Occipital lobe (tissue), 3 donors: ENCODE measurements at places on chromosomes 16 and 17. TPM values are rescaled to one million over a fixed set of nuclear protein-coding genes. Genes with fewer than 3 reads are reported as not detected.

The KIF18B gene
- total RNA-seq = 0.16 TPM

DNA sequence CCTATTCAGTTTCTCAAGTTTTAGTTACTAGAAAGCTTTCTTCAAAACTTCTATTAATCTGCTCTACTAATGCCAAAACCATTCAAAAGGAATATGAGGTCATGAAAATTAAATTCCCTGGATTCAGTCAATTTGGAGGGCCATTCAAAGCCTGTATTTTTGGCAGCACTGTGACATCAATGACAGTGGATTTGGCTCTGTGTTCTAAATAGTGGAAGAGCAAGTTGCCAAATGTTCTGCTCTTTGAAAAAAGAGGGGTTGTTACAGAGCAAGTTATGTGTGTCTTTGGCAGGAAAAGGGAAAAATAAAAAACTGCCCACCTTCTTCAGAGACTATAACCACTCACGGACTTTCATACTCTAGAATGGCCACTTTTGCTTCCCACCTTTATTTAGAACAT lies 3.2 kb upstream of the C16orf46 start:
- no peak for DNase-seq

The GEMIN4 gene
- total RNA-seq = 10.1 TPM

The SLC47A1 gene
- total RNA-seq = 3.1 TPM

DNA sequence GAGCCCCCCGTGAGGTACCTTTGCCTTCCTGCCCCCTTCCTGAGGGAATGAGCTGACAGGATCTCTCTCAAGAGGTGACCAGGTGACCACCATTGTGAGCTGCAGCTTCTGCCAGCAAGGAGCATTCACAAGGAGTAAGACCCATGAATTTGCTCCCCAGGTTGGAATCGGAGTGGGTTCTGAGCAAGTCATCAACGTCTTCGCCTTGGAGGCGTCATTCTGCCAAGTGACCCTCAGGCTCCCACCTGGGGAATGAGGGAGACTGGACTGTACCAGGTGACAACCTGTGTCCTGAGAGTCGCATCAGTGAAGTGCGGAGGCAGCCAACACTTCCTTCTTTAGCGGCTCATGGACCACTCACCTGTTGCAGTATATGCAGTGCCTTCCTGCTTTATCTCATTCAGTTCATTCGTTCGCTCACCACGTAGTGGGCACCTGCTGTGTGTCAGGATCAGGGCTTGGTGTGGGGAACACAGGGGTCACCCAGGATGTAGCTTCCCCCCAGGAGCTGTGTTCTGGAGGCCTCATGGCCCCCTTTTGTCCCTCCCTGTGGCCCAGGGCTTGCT lies 22.8 kb downstream of the WSCD1 start:
- no peak for DNase-seq

DNA sequence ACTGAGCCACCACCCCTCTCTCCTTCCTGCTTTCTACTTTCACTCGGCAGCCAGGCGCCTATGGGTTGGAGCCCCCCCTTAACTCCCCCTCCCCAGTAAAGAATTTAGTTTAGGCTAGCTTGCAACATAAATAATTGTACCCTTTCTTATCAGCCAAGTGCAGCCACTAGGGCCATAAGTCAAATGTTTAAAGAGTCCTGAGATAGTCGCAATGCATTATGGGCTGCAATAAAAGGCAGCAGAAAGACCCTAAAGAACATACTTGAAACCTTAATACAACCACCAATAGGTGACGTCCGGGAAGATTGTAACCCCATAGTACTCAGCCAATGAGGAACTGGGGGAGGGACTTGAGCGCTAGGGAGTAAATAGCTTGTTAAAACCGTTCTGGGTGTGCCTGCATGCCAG lies 40.5 kb downstream of the C16orf82 start:
- DNase-seq = no peak

The SLC6A2 gene
- not detected for total RNA-seq

GRCh38 chr17:78383725-78384471 lies 5.4 kb downstream of the PGS1 start:
- DNase-seq = no peak

GRCh38 chr16:87409781-87410180 lies 17.6 kb downstream of the MAP1LC3B start:
- no peak for DNase-seq

- no peak for DNase-seq
Measured at GRCh38 chr17:81328978-81329926, 34.1 kb upstream of the SLC38A10 start.

The ZNF18 gene
- 19.0 TPM for total RNA-seq

The KRT31 gene
- 0.47 TPM for total RNA-seq

DNA sequence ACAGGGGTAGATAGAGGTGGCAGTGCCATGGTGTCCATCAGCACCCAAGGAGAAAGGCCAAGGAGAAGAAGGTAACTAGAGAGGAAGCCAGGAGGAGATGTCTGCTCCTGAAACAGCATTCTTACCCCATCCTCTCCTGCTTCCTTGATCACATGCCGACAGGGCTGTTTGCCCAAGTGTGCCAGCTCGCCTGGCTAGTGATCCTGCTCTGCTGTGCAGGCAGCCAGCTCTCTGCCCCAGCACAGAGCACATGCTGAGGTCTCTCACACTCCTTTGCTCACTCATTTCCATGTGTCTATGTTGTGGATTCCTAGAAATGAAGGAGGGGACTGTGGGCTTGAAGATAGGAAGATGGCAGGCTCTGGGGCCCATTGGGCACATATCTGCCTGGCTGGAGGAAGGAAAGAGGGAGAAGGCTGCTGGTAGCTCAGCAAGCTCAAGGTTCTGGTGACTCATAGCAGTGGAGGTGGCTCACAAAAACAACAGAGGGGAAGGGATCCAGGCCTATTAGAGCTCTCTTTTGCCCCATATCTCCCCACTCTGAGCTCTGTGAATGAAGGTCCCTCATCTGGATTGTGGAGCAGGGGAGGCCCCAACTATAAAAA lies 54.3 kb downstream of the NEUROD2 start:
- DNase-seq = no peak

DNA sequence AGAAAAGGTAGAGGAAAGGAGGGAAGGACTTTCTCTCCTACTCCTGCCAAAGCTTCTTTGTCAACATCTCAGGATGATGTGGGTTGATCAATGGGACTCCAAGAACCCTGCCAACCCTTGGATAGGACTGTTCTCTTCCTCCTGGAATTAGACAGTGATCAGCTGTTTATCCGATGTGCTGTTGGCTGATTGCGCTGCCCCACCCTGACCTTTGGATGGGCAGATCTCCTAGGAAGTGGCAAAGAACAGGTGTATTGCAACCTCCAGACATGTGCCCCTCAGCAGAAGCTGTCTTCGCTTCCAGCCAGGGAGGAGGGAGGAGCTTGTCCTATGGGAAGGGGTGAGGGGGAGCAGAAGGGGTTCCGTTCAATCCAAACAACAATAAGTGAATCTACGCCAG lies 30.5 kb downstream of the SLC5A11 start:
- DNase-seq = no peak
